SW480 (cell line): ENCODE measurements at places on chromosomes 16 and 17.

GRCh38 chr17:30920683-30921543 is 832 bp upstream of the ADAP2 start:
- no peak for DNase-seq

- DNase-seq, result peak; percentile 68
Observed at GRCh38 chr17:40443196-40443987, at the start of gene IGFBP4. Gene IGFBP4, plus strand, starts transcription at chr17:40443450. Its CDS starts 286 bp downstream, at chr17:40443736.

- DNase-seq, result peak; percentile 42
Observed at GRCh38 chr16:77531752-77532151, 96.9 kb upstream of the ADAMTS18 start.

DNA sequence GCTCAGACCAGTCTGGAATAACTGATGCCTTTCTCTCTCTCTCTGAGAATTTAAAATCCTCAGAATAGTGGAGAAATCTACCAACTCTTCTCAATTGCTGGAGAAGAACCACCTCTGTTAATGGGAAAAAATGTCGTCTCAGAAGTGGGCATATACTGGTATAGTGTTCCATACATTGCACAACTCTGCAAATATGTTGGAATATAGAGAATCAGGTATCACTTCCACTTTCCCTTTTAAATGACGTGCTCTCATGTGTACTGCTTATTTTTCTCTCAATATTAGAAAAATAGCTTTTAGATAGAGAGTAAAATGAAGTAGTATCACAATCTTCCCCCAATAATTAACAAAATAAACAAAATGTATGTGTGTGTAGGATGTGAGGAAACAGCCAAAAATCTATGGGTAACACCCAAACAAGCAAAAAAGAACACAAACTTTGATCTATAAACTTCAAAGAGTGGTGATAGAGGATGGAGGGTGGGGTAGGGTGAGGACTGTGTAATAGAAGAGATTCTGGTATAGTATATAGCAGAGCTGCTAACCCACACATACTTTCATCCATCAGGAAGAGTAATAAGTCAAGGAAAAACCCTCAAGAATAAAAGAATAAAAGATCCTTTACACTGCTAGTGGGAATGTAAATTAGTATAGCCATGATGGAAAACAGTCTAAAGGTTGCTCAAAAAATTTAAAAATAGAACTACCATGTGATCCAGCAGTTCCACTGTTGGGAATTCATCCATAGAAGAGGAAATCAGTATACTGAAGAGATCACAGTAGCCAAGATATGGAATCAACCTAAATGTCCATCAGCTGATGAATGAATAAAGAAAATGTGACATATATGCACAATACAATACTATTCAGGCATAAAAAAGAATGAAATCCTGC is 46.9 kb downstream of the NFATC3 start:
- peak; percentile 35 for DNase-seq

GRCh38 chr17:68441070-68441770 is 16.1 kb downstream of the WIPI1 start:
- no peak for DNase-seq
